ENCODE measurements at places on chromosomes 6 and 20.

- no peak for DNase-seq
Measured at GRCh38 chr6:113301651-113302050, 555.5 kb upstream of the MARCKS start.

DNA sequence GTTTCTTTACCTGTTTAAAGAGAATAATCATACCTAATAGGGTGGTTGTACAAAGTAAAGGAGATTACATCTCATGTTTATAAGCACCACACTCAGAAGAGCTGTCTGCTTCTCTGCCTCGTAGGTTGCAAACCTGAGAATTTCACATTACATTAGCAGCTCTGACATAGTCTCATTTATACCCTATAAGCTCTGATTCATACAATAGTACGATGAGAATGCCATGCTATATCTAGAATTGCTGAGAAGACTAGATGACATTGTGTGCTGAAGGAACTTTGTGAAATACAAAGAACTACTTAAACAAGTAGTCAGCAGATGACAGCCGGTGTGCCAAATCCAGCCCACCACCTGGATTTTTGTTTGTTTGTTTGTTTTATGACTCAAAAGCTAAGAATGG lies 121.2 kb downstream of the ADAT2 start:
- DNase-seq, result no peak

DNA sequence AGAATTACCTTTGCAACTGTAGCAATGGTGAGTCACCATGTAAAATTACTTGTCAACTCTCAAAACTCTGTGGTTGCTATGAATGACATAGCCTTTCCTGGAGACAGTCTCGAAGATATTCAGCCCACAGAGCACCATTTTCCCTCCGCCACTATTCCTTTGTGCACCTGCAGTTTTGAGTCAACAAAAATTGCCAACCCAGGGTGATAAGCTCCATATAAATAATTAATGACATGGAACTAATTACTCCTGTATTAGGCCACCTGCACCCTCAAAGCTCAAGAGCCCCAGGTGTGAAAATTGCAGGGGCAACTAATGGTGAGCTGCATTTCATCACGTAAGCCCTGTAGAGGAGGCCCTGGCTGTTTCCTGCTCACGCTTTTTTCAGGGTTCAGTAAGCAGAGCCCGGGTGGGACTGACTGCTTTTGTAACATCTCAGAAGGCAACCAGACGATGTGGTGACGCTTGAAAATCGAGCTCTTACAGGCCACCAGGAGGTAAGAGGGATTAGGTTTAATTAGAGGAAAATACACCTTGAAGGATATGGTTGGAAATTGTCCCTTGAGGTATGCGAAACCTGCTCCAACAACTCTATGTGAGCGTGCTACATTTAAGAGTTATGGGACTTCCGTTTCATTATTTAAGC lies 70.8 kb downstream of the BMP2 start:
- DNase-seq, result no peak

GRCh38 chr6:137877606-137878005 lies 10.5 kb downstream of the TNFAIP3 start:
- no peak for DNase-seq

- DNase-seq, result peak; percentile 67
Measured at GRCh38 chr20:33475381-33476152, 14.3 kb upstream of the CBFA2T2 start.

DNA sequence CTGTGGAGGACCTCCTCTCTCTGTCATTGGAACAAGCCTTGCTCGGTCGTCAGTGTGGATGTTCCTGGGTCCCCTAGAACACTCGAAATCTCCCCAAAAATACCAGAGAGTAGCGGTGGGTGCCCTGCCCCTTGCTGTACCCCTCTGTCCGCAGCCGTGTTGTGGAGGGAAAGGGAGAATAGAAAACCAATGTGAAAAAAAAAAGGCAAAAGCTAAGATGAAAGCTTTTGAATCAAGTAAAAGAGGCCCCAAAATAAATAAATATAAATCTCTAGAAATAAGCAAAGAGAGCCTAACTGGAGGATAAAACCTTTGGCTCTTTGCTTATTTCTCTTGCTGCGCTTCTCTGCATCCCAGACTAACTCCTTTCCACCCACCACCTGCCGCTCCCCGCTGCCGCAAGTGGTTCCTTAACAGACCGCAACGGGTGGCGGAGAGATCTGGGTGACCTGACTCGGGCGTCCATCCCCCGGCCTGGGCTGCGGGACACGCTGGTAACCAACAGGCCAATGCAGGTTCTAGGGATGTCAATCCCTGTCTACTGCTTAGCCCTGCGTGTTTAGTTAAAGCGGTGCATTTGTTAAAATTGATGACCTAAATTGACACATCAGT lies 110.0 kb downstream of the GPX5 start:
- DNase-seq, result no peak

- no peak for DNase-seq
Measured at GRCh38 chr6:93242049-93242448, 177.3 kb downstream of the EPHA7 start.

DNA sequence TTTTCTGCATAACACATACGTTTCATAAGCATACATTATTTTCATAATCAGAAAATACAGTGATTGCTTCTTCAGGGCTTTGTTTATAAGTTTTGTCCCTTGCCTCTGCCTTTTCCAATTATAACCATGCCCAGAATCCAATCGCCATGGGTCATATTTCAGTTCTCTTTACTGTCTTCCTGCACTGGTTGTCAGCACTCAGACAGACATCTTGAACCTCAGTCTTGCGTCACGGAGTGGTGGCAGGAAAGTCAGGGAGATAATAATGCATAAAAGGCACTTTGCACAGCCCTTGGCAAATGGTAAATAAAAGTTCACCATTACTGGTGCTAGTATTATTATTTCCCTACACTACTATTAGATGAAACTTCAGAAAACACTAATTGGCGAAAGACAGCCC lies 7.2 kb downstream of the KIF16B start:
- DNase-seq, result no peak

GRCh38 chr6:64694356-64694755 lies 1012.7 kb downstream of the EYS start:
- DNase-seq, result no peak

DNA sequence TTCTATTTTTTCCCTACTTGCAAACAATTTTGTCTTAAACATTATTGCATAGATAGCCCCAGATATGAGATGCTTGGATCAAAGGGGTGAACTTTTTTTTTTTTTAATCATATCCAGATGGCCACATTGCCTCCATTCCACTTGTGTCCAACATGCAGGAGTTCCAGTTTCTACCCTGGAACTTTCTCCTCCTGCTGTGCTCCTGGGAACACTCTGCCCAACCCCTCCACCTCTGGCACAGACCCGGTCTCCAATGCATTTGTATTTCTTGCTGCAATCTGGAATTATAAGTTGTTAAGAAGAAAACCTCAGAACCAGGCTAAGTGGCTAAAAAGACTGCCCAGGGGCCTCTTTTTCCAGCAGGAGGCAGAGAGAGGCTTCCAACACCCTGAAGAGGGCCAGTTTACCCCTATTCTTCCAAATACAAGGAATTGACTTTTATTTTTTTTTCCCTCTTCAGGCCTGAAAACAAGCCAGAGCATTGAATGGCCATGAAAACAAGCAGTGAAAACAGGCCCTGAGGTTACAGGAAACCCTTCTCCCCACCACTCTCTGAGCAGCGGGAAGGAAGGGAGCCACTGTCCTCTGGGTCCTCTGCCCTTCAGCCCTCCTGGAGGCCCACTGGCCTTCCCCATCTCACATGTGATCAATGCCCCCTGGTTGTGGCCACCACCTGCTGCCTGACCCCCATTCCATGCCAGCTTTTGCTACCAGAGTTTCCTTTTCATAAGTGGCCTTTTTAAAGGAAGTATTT lies 44.3 kb downstream of the PDYN start:
- DNase-seq, result no peak

- DNase-seq, result no peak
Measured at GRCh38 chr20:25129908-25130307, 48.0 kb upstream of the VSX1 start.

- no peak for DNase-seq
Measured at GRCh38 chr6:53441761-53442160, 93.0 kb upstream of the ELOVL5 start.

- DNase-seq, result peak; percentile 91
Measured at GRCh38 chr20:40962733-40963504, 65.7 kb upstream of the TOP1 start.

GRCh38 chr6:131979515-131980337 lies 28.6 kb upstream of the CCN2 start:
- no peak for DNase-seq

- DNase-seq, result peak; percentile 24
Measured at GRCh38 chr6:20211941-20212391, 303 bp downstream of the MBOAT1 start.

DNA sequence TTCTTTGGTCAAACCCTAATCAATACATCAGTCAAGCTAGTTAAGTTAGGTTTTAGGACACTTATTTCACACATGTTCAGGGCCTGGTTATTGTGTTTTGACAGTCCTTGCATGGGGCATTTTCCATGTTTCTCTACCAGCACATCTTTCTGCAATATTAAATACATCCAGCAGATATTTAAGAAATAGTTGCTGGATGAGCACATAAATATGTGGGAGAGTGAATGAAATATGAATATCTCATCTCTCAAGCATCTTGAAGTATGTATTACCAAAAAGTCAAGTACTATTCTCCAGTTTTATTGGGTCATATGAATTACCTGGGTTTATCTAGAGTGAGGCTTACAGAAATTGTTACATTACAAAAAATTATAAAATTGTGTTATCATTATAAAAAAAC lies 621.9 kb upstream of the GJE1 start:
- DNase-seq, result no peak

DNA sequence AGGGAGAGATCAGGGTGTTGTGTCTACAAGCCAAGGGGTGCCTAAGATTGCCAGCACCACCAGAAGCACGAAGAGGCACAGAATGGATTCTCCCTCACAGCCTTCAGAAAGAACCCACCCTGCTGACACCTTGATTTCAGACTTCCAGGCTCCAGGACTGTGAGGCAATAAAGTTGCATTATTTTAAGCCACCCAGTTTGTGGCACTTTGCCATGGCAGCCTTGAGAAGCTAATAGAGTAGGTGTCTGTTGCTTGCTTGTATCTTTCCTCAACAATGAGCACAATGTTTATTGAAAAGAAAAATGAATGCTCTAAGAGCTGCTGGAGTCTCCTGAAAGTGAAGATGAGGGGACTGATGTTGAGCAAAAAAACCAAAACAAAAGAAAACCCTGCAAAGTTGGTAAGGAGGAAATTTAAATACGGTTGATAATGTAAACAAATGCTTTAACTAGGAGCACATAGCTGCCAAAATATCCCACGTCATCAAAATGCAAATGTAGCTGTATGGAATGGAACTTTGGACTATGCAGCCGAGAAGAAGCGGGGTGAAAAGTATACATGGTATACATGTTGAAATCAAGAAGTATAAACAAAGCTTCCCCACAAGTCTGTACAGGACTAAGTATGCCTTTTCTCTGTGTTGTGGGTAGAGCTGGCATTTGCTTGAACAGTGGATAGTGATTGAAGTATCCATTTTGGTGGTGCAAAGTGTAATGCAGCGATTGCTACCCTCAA lies 8.0 kb downstream of the IL20RA start:
- no peak for DNase-seq

GRCh38 chr20:20712004-20712473 lies 405 bp downstream of the RALGAPA2 start:
- DNase-seq, result no peak

GRCh38 chr20:1267161-1267560 lies 1.1 kb downstream of the SNPH start:
- DNase-seq, result no peak

DNA sequence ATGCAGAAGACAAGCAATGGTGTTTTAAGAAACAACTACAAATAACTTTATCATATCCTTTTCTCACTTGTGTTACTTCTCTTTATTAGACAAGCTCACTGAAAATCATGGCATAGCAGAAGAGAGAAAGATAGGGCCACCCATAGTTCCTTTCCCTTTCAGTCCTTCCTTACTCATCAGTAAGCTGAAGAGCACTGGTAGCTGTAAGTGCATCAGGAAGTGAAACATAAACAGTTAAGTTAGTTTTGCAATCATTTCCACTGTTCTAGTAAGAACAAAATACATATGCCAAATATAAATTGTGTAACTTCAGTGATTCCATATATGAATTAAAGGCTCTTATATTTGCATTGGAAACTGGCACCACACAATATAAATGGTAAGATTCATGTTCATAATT lies 220.1 kb downstream of the HACE1 start:
- DNase-seq, result no peak

GRCh38 chr6:90496258-90497016 lies 90.4 kb downstream of the MAP3K7 start:
- no peak for DNase-seq

GRCh38 chr20:4519534-4519933 lies 202.2 kb upstream of the PRND start:
- DNase-seq, result no peak

- DNase-seq, result no peak
Measured at GRCh38 chr6:112298816-112299281, 44.5 kb upstream of the LAMA4 start.

- DNase-seq, result no peak
Measured at GRCh38 chr20:59667981-59668515, 63.7 kb downstream of the PHACTR3 start.

GRCh38 chr6:157376241-157376640 lies 4.7 kb upstream of the ZDHHC14 start:
- no peak for DNase-seq

DNA sequence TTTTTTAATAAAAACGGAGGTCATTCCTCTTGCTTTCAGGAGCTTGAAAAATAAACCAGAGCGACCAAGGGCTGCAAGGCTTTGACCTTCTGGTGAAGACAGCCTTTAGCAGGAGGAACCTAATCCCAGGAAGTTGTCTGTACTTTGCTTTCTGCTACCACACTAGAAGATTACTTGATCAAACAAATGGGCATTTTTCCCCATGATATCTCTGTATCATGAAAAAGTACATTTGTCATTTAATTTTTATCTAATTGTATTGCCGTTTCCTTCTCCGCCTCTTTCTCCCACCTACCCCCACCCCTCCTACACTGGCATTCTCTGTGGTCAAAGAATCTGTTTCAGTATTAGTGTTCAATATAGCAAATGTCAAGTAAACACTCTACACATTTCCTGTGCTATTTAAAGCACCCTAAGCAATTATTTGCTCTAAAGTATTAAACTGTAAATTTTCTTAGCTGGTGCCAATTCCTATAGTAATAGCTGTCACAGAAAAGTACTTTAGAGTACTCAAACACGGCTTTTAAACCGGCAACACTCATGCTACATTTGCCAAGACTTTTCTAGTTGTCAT lies 29.7 kb downstream of the ATXN1 start:
- no peak for DNase-seq

DNA sequence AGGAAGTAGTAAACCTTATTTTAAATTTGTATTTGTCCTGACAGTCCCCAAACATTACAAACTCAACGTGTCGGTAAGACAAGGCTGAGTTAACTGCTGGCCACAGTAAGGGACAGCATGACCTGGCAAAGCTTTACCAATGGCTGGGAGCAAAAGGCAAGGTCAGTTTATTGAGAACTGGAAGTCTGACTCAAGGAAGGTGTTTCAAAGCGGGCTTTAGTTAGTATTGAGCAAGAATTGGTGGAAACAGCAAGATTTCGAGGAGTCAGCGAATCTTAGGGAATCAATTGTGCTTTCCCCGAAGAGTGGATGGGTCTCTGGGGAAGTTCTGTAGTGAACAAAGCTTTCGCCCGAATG lies 885 bp upstream of the GZF1 start:
- DNase-seq, result no peak

All from spinal cord (tissue), 10 donors.